ENCODE measurements at places on chromosomes 6 and 20.

DNA sequence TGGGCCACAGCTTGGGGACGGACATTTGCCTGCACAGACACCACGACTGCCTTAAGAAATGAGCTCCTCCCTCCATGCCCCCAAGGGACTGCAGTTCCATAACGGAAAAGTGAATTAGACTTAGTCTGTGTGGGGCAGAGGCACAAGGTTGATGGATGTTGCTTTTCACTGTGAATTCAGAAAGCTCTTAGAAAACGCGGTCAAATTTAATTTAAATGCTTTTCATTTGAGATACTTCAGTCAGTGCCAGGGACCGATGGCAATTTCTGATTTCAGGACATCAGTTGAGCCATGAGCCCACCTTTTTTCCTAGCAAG lies 356.4 kb downstream of the KIF16B start:
- no peak for DNase-seq

DNA sequence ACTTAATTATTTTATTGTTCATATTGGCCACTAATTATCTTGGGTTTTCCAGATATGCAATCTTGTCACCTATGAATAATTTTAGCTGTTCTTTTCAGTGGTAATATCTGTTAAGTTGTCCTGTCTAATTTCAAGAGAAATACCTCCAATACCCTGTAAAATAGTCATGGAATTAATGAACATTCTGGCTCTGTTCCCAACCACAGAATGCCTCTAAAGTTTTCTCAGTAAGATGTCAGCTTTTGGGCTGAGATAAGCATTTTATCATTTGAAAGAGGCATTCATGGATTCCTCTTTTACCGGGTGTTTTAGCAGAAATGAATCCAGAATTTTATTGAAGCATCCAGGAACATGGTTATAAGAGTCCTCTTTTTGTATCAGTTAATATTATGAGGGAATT lies 109.3 kb downstream of the WDR27 start:
- no peak for DNase-seq

GRCh38 chr6:87721311-87721710 lies 19.3 kb upstream of the AKIRIN2 start:
- DNase-seq, result no peak

DNA sequence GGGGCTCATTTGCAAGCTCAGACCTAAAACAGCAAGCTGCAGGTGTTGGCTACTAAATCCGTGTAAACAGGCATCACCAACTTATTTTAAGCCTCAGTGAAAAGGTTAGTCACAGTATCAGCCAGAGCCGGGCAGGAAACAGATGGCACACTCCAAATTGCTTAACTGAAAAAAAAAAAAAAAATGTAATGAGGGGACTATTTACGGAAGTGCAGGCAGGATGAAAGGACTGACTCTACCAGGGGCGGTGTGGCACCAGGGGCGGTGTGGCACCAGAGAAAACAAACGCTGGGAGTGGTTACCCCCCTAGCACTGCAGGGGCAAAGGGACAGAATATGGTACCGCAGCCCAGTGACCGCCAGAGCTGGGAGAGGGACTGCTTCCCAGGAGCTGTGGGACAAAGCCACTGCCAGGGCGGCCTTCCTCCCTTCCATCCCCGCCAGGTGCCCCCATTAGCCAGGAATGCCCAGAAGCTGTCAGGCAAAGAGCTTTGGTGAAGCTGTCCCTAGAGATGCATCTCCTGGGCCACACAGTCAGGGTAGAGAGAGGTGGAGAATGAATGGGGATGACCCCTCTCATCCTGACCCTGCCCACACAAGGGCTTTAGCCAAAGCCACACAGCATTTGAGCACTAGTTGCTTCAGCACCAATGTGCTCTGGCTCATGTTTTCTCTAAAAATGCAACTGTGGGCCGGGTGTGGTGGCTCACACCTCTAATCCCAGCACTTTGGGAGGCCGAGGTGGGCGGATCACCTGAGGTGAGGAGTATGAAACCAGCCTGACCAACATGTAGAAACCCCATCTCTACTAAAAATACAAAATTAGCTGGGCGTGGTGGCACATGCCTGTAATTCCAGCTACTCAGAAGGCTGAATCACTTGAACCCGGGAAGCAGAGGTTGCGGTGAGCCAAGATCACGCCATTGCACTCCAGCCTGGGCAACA lies 39.6 kb upstream of the GFOD1 start:
- peak; percentile 56 for DNase-seq

GRCh38 chr6:1464781-1465370 lies 75.5 kb downstream of the FOXF2 start:
- no peak for DNase-seq

DNA sequence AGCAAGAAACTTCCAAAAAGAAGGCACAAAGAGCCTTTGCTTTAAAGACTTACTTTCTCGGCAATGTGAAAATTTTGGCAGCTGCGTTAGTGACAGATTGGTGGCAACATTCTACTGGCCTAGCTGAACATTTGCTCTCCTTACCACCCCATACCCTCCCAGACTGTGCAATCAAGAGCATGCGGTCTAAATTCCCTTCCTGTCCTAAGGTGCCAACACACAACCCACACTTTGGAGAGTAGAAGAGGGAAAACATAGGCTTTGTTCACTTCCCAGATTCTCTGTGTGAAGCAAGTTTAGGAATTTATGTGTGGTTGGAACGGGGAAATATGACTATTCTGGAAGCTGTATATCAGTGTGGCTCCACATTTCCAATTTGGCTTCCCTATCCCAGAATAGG lies 29.8 kb upstream of the NEDD9 start:
- no peak for DNase-seq

DNA sequence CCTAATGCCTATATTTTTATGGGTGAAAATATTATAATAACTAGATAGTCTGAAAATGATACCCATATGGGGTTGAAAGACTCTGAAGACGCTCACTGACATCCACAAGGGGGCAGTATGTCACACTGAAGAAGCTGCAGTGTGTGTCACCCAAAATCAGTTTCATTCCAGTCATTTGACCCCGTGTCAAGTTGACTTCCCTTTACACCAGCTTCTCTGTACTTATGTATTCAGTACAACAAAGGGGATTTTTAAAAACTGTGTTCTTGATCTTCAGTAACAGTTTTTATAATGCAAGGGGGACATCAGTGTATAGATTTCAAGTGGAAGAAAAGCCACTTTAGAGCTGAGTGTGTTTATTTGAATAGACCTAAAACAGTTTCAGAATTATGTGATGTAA lies 19.3 kb downstream of the FAXC start:
- peak; percentile 66 for DNase-seq

DNA sequence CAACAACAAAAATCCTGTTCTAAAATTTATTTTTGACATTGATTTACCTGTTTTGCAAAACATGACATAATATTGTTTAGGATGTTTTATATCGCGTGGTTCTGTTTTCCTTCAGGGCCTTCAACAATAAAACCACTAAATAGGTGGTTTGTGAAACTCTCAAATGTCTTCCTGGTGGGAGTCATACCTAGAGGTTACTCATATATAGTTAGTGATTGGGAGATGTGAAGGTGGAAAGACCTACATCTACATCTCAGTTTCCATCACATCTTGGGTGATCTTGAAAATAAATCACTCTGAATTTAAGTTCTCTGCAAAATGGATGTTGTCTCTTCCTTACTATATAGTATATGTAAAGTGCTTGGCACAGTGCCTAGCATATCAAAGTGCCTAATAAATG lies 22.9 kb downstream of the C6orf62 start:
- DNase-seq, result no peak

DNA sequence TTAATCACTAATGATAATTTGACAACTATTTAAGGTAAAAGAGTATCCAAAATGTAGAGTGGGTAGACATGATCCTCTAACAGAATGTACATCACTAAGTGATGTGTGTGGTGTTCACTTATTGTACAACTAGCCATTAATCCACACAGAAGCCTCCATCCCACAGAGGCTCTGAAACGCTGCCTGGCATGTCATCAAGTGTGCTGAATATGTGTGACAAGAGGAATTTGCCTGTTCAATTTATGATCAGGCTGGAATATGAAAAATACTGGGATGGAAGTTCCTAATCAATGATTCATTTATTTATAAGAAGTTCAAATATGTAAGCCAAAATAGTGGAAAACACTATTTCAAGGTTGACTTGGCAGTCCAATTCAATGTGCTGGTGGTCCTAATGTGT lies 72.4 kb downstream of the BACH2 start:
- no peak for DNase-seq

GRCh38 chr6:163384510-163384909 lies 30.0 kb upstream of the QKI start:
- DNase-seq, result no peak

- no peak for DNase-seq
Measured at GRCh38 chr6:142068416-142068815, 64.3 kb upstream of the GJE1 start.

DNA sequence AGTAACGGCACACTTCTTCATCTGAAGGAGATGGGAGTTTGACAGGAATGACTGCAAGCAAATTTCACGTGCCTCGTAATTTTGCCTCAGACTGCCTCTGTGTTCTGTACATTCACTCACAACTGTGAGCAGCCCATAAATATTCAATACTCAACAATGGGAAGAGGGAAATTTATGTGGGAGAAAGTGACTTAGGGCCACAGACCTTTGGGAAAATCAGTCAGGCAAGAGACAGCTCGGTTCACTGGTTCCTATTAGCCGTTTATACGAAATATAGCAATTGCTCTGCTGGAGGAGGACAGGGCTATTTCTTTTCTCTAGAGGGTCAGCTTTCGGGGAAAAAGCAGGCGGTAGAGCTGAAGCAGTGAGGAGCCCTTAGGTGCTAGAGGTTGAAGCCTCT lies 28.0 kb downstream of the OPN5 start:
- no peak for DNase-seq

DNA sequence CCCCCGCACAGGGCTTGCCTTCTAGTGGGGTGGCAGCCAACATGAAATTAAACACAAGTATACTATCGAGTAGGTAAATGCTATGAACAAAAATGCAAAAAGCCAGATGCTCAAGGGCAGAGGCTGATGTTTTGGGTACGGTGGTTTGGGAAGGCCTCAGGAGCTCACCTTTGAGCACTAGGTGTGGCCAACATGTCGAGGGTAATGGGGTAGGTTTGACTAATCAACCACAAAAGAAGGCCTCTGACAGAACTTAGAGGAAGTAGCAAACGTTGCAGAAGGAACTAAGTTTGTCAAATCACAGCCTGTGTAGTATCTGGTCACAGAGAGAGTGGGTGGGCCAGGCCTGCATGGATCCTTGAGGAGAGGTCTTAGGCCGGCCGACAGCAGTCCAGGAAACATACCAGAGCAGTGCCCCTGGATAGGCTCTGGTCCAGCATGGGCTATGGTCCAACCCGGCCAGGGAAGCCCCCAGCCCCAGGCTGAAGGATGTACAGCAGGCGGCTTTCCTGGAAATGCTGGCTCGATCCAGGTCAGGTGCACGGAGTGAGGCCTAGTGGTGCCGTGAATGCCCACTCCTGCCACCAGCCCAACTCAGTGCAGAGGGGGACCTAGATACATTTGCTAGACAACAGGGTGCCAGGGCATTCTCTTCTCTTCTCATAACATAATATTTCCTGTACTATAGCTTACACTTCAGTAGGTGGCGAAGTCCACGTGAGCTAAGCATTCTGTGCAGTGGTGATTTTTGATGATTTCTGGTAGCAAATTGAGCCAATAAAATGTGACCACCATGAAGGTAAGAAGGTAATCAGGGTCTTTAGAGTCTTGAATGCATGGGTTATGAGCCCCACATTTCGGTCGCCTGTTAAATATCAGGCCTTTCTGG lies 56.3 kb upstream of the CD93 start:
- no peak for DNase-seq
